ENCODE measurements at places on chromosomes 4 and X.
A peak's percentile ranks its signal among the peaks of the same experiment; 100 is the strongest.

GRCh38 chr4:156959298-156959702 lies 12.3 kb downstream of the PDGFC start:
- peak; percentile 76 for DNase-seq

DNA sequence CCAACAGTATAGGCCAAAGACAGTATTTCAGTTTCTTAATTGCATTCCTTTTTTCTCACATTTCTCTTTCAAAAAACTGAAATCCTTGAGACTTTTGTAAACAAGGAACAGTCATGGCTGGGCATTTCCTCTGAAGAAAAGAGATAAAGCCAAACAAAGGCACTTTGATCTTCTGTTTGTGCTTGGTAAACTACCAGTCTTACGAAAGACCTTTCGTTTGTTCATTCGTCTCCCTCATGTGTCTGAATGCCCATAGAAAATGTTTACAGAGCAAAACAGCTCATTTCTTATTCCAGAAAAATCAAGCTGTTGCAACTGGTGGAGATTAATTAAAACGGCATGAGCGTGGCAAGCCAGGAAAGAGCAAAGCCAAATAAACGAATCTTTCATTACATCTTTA lies 178.0 kb downstream of the GASK1B start:
- no peak for DNase-seq

GRCh38 chr4:88187766-88188165 lies 29.3 kb upstream of the ABCG2 start:
- DNase-seq, result no peak

GRCh38 chr4:128357286-128357685 lies 69.7 kb upstream of the PGRMC2 start:
- DNase-seq, result no peak

GRCh38 chr4:4247696-4248028 lies 361 bp downstream of the TMEM128 start:
- DNase-seq, result no peak

GRCh38 chrX:65488495-65488894 lies 46.1 kb downstream of the LAS1L start:
- DNase-seq, result no peak

- no peak for DNase-seq
Measured at GRCh38 chrX:150438165-150438564, 75.0 kb downstream of the MAMLD1 start.

- DNase-seq, result no peak
Measured at GRCh38 chr4:10099499-10100325, 16.9 kb downstream of the WDR1 start.

GRCh38 chr4:186724864-186725468 lies 1.3 kb upstream of the FAT1 start:
- peak; percentile 65 for DNase-seq

DNA sequence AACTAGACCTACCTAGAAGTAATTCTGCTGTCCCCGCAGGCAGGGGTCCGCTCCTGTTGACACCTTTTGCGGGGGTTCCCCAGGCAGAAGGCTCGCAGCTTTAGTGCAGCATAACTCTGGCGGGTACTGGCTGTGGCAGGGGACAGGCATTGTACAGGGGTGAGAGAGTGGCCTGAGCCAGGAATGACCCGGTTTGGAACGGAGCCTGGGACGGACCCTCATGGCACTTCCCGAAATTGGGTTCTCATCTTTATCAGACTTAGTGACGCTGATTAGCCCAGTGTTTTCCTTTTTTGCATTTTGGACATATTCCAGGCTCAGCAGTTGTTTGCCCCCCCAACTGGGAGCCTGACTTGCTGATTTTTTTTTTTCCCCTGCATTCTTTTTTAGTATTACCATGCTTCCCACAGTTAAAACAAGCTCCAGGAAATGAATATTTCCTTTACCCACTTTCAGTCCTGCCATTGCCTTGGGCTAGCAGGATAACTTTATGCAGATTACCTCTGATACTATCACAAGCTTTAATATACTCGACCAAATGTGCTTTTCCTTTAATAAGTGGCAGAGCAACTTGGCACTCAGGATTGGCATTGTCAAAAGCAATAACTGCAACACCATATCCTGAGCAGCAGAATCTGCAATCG lies 55.8 kb upstream of the WDR1 start:
- no peak for DNase-seq

Measured in astrocyte of the spinal cord (primary cell).